ENCODE measurements at places on chromosomes 7 and 10.

- no peak for DNase-seq
Observed at GRCh38 chr7:157433628-157434027, 96.8 kb downstream of the DNAJB6 start.

DNA sequence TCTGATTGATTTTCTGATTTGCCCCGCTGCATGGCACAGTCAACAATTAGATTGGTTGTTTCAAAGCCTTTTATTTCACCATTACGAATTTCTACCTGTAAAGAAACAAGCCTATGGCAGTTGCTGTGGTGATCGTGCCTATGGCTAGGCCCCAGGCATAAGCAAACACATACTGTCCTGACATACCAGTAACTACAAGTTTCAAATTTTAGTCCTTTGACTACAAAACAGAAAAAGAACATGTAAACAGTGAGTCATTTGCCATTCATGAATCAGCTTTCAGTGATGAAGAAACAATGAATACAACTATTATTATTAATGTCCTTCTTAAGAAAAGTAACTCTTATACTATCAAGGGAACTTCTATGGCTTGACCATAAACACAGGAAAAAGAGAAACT lies 168.0 kb upstream of the LRRN3 start:
- no peak for DNase-seq

DNA sequence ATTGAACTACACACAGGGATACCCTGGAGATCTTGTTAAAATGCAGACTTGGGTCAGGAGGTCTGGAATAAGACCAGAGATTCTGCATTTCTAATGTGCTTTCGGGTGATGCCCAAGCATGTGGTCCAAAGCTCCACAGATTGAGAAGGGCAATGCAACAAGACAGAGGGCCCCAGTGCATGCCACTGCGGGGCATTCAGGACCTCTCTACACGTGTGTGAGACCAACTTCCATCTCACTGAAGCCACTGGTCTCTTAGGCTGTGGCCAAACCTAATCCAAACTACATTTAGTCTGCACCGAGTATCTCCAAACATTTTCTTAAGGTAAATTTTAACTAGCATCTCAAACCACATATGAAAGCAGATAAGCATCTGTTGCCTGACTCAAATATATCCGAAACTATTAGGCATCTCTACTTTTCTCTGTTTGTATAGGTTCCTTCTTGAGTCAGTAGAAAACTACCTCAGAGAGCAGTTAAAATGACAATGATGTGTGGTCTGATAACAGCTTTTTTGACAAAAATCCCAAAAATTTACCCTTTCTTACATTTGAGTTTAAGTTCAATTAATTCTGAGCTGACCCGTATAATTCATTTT lies 107.5 kb downstream of the ELMO1 start:
- no peak for DNase-seq

DNA sequence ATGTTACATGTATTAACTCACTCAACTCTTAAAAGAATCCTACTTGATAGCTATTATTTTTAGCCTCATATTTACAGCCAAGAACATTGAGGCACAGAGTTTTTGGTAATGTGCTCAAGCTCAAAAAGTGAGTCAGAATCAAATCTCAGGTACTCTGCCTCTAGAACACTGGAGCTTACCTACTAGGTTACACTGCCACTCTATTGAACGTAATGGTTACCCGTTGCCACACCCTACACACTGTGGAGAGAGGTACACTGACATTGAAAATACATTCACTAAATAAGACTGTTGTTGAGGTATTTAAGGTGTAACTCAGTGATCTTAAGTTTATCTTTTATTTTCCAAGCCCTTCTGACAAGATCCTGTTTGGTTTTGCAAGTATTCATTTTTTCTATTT lies 17.9 kb downstream of the SLC26A3 start:
- no peak for DNase-seq

GRCh38 chr10:110254467-110254866 lies 47.1 kb downstream of the MXI1 start:
- no peak for DNase-seq

DNA sequence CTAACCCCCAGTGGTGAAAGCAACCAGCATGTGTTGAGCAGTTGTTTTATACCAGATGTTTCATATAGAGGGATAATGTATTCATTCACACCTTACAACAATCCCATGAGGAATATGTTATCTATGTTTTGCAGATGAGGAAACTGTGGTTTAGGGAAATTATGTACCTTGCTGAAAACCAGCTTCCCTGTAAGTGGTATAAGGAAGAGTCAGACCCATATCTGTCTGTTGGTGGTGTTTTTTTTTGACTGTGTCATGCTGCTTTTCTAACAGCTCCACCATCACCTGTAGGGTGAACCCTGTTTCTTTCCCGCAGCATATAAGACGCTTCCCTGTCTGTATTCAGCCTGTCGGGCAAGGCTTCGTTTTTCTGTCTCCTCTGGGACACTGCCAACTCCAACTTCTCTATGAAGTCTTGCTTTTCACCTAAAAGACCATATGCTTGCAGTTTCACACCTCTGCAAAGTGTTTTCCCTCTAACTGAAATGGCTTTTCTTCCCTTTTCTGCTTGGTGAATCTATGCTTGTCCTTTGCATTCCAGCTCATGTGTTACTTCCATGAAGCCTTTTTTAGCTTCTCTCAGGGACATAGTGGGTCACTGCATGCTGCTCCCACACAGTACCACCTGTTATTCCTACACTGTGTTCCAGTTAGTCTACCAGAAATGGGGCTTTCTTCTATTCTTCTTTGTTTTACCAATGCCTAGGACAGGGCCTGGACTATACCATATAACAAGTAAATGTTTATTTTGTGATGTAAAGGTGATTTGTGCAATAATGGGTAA lies 92.8 kb downstream of the ST7 start:
- DNase-seq, result no peak

DNA sequence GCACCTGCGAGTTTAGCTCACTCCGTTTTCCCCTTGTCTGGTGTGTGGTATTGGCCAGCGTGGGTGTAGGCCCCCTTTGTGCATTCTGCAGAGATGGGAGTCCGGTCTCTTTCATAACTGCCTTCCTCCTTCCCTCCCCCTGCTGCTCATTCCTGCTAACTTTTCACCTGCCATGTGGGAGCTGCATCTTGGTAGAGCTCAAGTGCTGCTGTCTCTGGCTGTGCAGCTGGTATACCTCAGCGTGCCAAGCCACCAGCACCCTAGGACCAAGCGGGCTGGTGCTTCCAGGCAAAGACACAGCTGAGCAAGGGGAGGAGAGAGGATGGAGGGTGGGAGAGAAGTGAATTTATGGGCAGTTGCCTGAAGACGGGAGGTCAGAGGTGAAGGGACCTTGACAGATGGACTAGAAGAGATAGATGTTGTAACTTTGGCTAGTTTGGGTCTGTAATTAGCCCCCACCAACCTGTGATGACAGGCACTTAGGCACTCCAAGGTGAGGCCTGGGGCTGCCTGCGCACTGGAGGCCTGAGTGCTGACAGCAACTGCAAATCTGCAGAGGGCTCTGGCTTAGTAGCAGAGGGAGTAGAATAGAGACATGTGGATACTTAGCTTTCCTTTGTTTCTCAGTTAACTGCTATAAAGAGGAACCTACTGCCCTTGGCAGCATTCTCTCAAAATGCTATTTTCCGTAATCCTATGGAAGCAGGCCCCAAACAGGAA lies 148.8 kb upstream of the AGK start:
- DNase-seq, result no peak

DNA sequence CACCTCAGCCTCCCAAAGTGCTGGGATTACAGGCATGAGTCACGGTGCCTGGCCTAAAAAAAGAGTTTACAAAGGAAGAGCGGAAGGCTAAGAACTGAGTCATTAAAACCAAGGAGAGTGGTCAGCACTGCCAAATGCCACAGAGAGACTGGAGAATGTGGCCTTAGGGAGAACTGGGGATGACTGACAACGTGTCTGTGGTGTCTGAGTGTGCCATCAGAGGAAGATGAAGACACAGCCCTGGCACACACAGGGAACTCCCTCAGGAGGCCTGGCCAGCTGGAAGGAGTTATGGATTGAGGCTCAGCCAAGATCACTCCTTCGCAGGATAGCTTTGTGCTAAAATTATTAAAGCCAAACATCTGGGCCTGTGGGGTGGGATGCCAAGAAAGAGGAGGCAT lies 3.9 kb upstream of the INA start:
- no peak for DNase-seq

DNA sequence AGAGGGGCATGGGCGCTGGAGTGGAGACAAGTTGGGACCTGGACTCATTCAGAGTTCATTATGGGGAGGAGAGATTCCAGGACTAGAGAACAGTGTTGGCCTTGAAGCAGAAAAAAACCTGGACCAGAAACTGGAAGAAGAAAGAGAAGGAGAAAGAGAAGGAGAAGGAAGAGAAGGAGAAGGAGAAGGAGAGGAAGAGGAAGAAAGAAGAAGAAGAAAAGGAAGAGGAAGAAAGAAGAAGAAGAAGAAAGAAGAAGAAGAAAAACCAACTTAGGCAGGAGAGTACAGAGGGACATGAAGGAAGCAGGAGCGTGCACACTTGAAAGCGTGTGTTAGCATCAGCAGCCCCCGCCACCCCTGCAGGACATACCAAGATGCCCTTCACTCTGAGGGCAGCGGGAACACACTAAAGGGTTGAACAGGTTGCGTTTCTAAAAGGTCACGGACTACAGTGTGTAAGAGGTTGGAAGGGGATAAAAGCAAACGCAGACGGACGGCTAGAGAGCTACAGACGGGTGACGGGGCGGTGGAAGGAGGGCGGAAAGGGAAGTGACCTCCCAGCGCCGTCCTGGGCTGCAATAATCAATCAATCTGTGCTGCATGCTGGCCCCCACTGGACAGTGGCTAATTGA lies 95.3 kb downstream of the SEC61G start:
- DNase-seq, result no peak

DNA sequence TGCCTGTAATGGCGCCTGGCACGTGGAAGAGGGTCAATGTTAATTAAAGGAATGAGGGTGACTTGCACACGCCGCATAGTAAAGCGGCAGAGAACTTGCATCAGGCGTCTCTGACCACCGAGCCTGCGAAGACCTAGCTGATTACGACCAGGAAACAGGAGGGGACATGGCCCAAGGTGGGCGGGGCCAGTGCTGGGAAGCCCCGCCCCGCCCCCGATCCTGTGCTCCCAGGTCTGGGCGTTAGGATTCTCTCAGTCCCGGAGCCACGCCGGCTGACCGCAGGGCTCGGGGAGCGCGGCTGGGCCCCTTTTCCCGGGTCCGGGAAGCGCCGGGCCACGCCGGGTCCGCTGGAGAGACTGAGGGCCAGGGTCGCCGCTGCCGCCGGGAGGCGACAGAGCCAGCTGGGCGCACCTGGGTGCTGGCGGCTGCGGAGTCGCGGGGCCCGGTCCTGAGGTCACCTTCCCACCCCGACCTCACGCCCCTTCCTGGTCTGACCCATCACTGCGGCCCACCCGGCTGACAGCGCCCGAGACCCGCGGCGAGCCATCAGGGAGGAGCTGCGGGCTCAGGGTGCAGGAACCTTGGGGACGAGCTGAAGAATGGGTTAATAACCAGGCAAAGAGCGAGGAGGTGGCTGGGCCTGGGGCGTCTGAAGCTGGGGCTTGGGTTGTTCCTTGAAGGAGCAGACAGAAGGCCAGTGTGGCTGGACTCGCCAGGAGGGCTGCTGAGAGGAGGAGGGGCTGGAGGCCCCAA lies 23.0 kb upstream of the GRID1 start:
- DNase-seq, result peak; percentile 82

GRCh38 chr7:82840061-82840460 lies 322.6 kb downstream of the PCLO start:
- no peak for DNase-seq

DNA sequence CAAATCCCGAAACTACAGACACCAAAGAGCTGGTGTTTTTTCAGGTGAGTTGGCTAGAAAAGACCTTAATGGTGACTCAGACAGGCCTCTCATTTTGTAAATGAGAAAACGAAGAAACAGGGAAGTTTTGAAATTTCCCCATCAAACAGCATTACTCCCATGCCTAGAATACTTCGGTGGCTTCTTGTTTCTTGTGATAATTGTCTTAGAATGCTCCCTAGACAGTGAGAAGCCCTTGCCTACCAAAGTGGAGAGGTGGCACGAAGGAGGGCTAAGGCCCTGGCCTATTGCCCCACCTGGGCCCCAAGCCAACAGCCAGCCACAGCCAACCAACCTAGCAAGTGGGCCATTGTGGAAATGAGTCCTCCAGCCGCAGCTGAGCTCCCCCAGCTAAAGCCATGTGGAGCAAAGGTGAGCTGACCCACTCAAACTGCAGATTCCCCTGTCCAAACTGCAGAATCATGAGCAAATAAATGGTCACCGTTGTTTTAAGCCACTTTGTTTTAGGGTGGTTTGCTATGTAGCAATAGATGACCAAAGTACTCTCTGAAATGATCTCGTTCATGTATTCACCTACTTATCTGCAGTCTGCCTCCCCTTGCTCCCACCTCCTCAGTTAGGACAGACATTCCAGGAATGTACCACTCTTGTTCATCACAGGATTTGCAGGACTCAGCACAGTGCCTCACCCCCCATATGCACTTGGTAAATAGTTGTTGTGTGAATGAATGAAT lies 97.7 kb upstream of the FGFR2 start:
- no peak for DNase-seq

DNA sequence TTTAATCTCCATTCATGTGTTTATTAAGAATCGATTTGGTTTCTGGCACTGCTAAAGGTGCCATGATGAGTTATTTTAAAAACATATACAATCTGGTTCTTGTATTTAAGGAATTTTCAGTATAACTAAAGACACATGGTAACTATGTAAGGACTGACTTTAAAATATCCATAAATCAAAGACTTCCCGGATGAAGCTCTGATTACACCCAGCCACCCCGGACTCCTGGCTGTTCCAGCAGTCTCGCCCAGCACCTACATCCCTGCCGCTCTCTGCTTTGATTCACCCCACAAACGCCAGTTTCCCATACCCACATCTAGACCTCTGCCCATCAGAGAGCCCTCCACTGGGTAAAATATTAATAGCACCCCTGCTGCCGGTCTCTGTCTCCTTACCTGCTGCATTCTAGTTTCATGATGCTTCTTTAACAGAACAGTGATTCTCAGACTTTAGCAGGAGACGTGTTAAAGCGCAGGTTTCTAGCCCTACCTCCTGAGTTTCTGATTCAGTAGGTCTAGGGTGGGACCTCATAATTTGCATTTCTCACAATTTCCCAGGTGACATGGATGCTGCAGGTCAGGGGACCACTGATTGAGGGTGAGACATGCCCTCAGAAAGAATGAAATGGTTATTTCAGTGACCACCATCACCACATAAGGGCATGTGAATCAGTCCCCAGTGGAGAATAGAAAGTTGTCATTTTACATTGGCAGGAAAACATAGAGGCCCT lies 185.7 kb downstream of the KIAA1217 start:
- no peak for DNase-seq

- no peak for DNase-seq
Observed at GRCh38 chr10:88889559-88890337, 9.7 kb downstream of the STAMBPL1 start.

GRCh38 chr10:35876248-35876647 lies 234.2 kb upstream of the FZD8 start:
- no peak for DNase-seq

DNA sequence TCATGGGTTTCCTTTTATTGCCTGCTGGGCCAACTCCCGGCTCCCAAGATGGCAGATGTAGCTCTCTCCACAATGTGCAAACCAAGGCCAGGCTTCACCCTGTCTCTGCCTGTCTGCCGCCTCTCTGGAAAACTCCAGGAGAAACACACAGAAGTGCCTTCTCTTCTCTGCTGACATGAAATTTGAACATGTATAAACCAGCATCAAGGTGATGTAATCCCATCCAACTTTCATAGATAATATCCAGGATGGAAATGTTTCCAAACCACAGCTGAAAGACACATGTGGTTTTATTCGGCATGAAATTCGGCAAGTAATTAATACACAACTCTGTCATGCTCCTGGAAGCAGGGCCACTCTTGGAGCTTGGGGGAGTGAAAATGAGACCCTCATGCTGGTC lies 297.2 kb downstream of the C7orf25 start:
- no peak for DNase-seq

- no peak for DNase-seq
Observed at GRCh38 chr7:28748346-28748745, 209.8 kb downstream of the TRIL start.

- no peak for DNase-seq
Observed at GRCh38 chr7:141320287-141320686, 230.9 kb upstream of the AGK start.
